Activated T-helper 1 cell treated with anti-CD3 and anti-CD28 coated beads, Interleukin-12 subunit alpha, Interleukin-12 subunit beta, Interleukin-2, Interleukin-4 antibody, amounts not matched to agents 30 ng/mL and 10 ng/mL and 1 ng/mL, durations not matched to agents 14 hours and 24 hours and 36 hours (primary cell): ENCODE measurements at places on chromosomes 6 and 20.

DNA sequence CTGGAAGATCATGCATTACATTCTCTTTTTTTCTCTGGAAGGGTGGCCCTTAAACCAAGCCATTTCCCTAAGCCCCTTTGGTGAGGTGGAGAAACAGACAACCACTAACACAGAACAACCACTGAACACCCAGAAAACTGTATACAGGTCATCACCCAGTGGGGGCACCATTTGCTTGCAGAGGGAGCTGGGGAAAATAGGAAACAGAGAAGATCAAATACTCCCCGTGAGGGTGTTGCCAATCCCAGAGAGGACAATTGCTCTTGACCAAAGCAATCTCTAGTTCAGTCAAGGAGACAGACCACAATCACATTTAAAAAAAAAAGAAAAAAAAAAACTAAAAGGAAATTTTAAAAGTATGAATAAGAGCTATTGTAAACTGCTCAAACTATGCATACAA, 865 bp upstream of the DAAM2 start:
- H3K27me3 ChIP-seq = peaks cover 46% of the 10 kb centered on the region
- no peaks in the 10 kb centered on the region for H3K4me1 ChIP-seq
- no peak overlapping the region for H3K4me3 ChIP-seq
- H3K36me3 ChIP-seq = no peaks in the 10 kb centered on the region
- no peak overlapping the region for H3K27ac ChIP-seq
- DNase-seq = no peak

GRCh38 chr6:145898376-145898775, 65.8 kb downstream of the SHPRH start:
- no peak overlapping the region for H3K27ac ChIP-seq
- H3K27me3 ChIP-seq = no peaks in the 10 kb centered on the region
- no peak for DNase-seq
- H3K4me1 ChIP-seq = no peaks in the 10 kb centered on the region
- H3K4me3 ChIP-seq = no peak overlapping the region

GRCh38 chr6:131954775-131955107, 3.6 kb upstream of the CCN2 start:
- H3K36me3 ChIP-seq = no peaks in the 10 kb centered on the region
- DNase-seq = no peak
- no peak overlapping the region for H3K4me3 ChIP-seq
- no peak overlapping the region for H3K27ac ChIP-seq
- H3K4me1 ChIP-seq = peaks cover 10% of the 10 kb centered on the region

DNA sequence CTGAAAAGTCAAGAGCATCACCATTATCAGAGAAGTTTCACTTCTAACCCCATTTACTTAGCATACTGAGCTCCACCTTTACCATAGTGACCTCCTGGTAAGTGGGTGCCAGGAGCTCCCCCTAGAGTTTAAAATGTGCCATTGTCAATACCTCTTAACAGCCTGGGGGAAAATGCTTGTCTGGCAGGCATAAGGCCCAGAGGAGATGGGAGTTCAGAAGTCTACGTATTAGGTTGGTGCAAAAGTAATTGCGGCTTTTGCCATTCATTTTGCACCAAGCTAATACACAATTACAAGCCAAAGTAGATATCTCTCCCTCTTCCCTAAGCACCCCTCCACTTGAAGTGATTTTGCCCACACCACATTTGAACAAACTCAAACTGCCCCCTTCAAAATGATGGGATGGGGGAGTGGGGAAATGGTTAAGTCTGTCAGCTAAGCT, 919.0 kb downstream of the KIF16B start:
- no peaks in the 10 kb centered on the region for H3K36me3 ChIP-seq
- no peak overlapping the region for H3K4me3 ChIP-seq
- H3K4me1 ChIP-seq = no peaks in the 10 kb centered on the region
- no peaks in the 10 kb centered on the region for H3K27me3 ChIP-seq

- H3K36me3 ChIP-seq = no peaks in the 10 kb centered on the region
- DNase-seq = no peak
- peaks cover 10% of the 10 kb centered on the region for H3K27me3 ChIP-seq
- no peaks in the 10 kb centered on the region for H3K4me1 ChIP-seq
These were observed 63.6 kb downstream of the IPCEF1 start for GRCh38 chr6:154292855-154293519.

DNA sequence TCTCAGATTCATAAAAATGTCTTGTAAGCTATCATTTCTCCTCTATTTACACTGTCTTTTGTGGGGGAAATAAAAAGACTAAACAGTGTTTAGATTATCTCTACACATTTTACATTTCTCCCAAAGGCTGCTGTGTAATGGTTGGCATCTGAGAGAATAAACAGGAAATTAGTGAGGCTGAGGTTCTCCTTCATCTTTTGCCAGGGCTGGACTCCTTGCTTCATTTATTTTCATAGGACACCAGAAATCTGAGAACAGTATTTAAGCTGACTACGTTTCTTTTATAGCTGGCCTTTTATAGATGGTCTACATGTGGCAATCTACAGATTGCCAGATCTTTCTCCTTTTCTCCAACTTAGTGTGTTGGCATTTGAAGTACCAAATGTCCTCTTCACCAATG, 41.5 kb downstream of the PLCB4 start:
- no peaks in the 10 kb centered on the region for H3K27me3 ChIP-seq
- H3K27ac ChIP-seq = no peak overlapping the region
- no peak for DNase-seq
- no peaks in the 10 kb centered on the region for H3K4me1 ChIP-seq
- no peak overlapping the region for H3K4me3 ChIP-seq

DNA sequence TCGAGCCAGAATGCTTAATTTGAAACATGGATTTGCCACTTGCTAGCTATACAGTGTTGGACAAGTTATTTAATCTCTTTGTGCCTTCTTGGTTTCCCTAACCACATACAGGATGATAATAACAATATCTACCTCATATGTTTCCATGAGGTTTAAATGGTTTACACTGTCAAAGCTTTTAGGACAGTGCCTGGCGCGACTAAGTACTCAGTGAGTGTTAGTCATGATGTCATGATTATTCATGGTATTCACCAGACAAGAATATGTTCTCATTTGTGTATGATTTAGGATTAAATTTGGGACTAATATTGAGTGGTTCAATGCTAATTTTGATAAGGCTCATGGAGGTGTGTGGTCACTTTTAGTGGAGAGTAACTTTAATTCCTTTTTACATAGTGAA, 167.4 kb downstream of the EYA4 start:
- H3K27me3 ChIP-seq = no peaks in the 10 kb centered on the region
- no peak overlapping the region for H3K27ac ChIP-seq
- H3K4me3 ChIP-seq = no peak overlapping the region
- DNase-seq = no peak

- DNase-seq = no peak
- peaks cover 42% of the 10 kb centered on the region for H3K4me1 ChIP-seq
- H3K36me3 ChIP-seq = peaks cover 15% of the 10 kb centered on the region
- no peaks in the 10 kb centered on the region for H3K27me3 ChIP-seq
These were observed 16.4 kb downstream of the SYNJ2 start for GRCh38 chr6:157997893-157998608.

DNA sequence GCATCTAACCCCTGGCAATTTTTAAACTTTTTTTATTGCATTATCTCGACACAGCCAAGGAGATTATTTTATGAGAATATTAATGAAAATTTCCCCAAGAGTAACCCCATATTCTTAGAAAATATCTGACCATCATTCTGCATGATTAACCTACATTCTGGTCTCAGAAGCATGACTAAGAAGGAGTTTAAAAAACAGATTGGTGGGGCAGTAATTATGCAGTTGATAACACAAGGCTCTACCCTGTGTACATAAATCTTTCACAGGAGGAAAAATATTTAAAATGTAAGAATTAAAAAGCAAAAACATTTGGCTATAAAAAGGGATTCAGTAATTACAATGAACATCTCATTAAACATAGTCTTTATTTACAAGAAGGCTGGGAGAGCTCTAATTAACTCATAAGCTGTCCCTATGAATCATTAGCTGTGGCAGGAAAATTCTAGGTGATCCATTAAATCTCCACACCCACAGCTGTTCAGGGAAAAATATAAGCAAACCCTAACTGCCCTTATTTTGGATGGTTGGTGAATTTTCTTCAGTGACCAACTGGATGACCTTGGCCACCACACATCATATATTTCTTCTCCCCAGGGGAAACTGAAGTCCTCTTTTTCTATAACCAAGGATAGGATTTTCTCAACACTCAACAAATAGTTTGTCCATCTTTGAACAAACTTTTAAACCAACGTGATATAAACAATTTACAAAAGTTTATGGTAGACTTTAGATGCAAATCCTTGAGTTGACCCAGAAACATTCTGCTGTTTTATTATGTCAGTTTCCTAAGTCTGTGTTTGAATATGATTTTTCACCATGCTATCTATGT, 59.5 kb downstream of the PDE7B start:
- H3K4me1 ChIP-seq = peaks cover 33% of the 10 kb centered on the region
- peaks cover 12% of the 10 kb centered on the region for H3K36me3 ChIP-seq
- no peak for DNase-seq
